ENCODE measurements at places on chromosomes 5 and 9.

DNA sequence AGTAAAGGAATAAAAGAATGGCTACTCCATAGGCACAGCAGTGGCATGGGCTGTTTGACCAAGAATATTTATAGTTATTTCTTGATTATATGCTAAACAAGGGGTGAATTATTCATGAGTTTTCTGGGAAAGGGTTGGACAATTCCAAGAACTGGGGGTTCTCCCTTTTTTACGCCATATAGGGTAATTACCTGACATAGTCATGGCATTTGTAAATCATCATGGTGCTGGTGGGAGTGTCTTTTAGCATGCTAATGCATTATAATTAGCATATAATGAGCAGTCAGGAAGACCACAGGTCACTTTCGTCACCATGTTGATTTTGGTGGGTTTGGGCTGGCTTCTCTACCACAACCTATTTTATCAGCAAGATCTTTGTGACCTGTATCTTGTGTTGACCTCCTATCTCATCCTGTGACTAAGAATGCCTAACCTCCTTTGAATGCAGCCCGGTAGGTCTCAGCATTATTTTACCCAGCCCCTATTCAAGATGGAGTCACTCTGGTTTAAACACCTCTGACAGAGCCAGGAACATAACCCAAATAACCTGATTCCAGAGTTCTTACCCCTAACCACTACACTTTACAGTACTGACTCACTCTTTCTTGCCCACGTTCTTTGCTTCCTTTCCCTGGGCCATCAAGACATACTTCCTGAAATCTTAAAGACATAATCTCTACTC lies 25.0 kb upstream of the MRPS30 start:
- no peak for DNase-seq

DNA sequence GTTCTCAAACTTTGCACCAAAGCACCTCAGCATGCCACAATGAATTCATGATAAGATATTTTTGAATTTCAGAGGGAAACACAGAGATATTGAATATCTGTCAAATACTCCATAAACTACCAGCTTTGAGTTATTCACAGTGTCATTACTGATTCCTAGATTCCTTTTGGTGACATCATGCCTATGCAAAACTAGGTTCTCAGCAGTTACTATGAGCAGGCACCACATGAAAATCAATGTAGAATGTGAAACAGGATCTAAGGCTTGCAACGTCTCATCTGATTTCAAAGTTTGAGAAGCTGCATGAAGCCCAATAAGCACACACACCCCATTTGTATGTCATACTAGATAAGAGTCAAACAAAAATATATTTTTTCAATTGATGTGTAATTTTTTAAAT lies 426.5 kb downstream of the NR2F1-AS1 start:
- DNase-seq, result no peak

- no peak for DNase-seq
Observed at GRCh38 chr5:171776213-171776612, 9.4 kb upstream of the SMIM23 start.

- no peak for DNase-seq
Observed at GRCh38 chr9:68669218-68669617, 35.8 kb upstream of the PIP5K1B start.

GRCh38 chr9:73701415-73702057 lies 549.9 kb downstream of the ANXA1 start:
- DNase-seq, result no peak

DNA sequence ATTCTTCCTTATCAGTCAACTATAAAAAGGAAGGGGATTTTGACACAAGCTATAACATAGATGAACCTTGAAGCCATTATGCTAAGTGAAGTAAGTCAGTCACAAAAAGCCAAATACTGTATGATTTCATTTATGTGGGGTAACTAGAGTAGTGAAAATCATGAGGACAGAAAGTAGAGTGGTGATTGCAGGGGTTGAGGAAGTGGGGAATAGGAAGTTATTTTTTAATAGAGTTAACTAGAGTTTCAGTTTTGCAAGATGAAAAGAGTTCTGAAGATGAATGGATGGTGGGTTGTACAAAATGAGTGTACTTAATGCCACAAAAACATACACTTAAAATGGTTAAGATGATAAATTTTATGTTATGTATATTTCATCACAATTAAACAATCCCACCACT lies 65.4 kb upstream of the FAM174A start:
- no peak for DNase-seq
